B cell (primary cell): ENCODE measurements at places on chromosomes 12 and 14. TPM values are rescaled to one million over a fixed set of nuclear protein-coding genes. Genes with fewer than 3 reads are reported as not detected.

The TCL1A gene
- total RNA-seq: 272 and 275 TPM in 2 replicates

The RTL1 gene
- not detected in 2 replicates for total RNA-seq

The TBC1D30 gene
- total RNA-seq: 0.10 and 0.29 TPM in 2 replicates

GRCh38 chr12:14289601-14290000 lies 75.9 kb upstream of the ATF7IP start:
- peaks cover 42% of the 10 kb centered on the region for H3K4me1 ChIP-seq
- H3K27me3 ChIP-seq: no peaks in the 10 kb centered on the region
- no peak overlapping the region for H3K27ac ChIP-seq
- no peak overlapping the region for H3K4me3 ChIP-seq
- no peaks in the 10 kb centered on the region for H3K36me3 ChIP-seq

The RND1 gene
- 18.7 and 19.5 TPM in 2 replicates for total RNA-seq

DNA sequence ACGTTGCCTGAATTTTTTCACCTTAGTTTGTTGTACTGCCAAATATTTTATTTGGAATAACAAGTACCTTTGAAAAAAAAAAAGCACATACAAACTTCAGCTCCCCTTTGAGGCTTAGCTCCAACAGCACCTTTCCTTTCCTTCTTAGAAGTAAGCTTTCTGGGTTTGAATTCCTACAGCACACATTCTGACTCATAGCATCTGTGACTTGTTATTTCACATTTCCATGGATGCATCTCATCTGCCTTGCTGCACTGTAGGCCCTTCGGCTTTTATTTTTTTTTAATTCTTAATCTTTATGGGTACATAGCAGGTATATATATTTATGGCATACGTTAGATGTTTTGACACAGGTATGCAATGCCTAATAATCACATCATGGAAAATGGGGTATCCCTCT lies 7.2 kb downstream of the LGALS3 start:
- no peak overlapping the region for H3K27ac ChIP-seq
- no peaks in the 10 kb centered on the region for H3K27me3 ChIP-seq
- H3K4me3 ChIP-seq: no peak overlapping the region
- no peak for DNase-seq
- H3K36me3 ChIP-seq: no peaks in the 10 kb centered on the region
- H3K4me1 ChIP-seq: no peaks in the 10 kb centered on the region

- H3K4me3 ChIP-seq: no peak overlapping the region
- H3K4me1 ChIP-seq: no peaks in the 10 kb centered on the region
- DNase-seq: no peak
- H3K27me3 ChIP-seq: no peaks in the 10 kb centered on the region
- no peaks in the 10 kb centered on the region for H3K36me3 ChIP-seq
These were observed 242.6 kb downstream of the BTG1 start for GRCh38 chr12:91902860-91903683.

GRCh38 chr14:49553892-49554291 lies 32.3 kb downstream of the RPS29 start:
- no peak for DNase-seq
- H3K36me3 ChIP-seq: no peaks in the 10 kb centered on the region

The MYBPC1 gene
- not detected in 2 replicates for total RNA-seq

DNA sequence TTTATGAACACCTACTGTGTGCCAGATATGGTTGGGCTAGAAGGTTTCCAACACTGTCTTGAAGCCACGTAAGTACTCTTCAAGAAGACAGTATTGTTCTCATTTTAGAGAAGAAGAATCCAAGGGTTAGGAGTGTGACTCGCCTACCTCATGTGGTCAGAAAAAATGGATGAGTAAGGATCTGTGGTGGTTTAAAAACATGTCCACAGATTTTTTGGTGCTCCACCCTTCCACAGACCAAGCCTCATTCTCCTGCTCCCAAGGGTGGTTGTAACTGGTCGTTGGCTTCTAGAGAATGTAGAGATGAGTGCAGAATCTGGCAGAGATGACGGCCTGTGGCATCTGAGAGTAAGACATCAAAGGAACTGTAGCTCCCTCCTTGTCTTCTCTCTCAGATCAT lies 30.3 kb upstream of the TTC7B start:
- no peak overlapping the region for H3K4me3 ChIP-seq
- H3K36me3 ChIP-seq: no peaks in the 10 kb centered on the region
- no peak for DNase-seq
- no peaks in the 10 kb centered on the region for H3K27me3 ChIP-seq
- no peak overlapping the region for H3K27ac ChIP-seq

DNA sequence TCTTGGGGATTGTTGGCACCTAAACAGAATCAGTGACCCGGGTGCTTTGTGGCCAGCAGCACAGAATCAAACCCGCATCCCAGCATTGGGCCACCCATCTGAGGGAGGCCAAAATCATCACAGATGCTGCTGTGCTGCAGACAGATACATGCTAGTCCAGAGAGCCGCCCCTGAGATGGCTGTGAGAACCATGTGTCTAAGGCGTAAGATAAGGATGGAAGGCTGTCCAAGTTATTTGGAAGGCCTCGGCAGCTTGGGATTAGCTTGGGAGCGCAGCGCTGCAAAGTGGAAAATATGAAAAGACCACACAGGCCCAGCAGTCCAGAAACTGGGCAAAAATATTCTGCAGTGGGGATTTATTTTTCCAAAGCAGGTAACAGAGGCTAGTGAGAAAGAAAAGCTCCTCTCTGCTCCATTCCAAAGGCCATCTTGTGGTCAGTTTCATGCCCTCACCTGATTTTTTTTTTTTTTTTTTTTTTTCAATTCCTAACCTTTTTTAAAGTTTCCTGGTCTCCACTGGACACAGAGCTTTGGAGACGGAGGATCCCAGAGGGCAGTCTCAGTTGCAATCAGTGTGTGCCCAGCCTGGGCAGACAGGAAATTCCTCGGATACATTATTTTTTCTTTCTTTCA lies 178.9 kb upstream of the BCL2L14 start:
- H3K4me3 ChIP-seq: no peak overlapping the region
- no peaks in the 10 kb centered on the region for H3K27me3 ChIP-seq
- no peak overlapping the region for H3K27ac ChIP-seq
- peaks cover 26% of the 10 kb centered on the region for H3K36me3 ChIP-seq
- no peak for DNase-seq
- H3K4me1 ChIP-seq: peaks cover 16% of the 10 kb centered on the region

- no peak for DNase-seq
- peaks cover 32% of the 10 kb centered on the region for H3K4me1 ChIP-seq
- no peaks in the 10 kb centered on the region for H3K27me3 ChIP-seq
- H3K27ac ChIP-seq: no peak overlapping the region
- peaks cover 4% of the 10 kb centered on the region for H3K36me3 ChIP-seq
These were observed 1.6 kb downstream of the GDF11 start for GRCh38 chr12:55744340-55745030.

GRCh38 chr12:120224304-120225199 lies 23.6 kb upstream of the RPLP0 start:
- no peak overlapping the region for H3K27ac ChIP-seq
- H3K27me3 ChIP-seq: no peaks in the 10 kb centered on the region

The FAM90A1 gene
- 0.17 and 0.34 TPM in 2 replicates for total RNA-seq

DNA sequence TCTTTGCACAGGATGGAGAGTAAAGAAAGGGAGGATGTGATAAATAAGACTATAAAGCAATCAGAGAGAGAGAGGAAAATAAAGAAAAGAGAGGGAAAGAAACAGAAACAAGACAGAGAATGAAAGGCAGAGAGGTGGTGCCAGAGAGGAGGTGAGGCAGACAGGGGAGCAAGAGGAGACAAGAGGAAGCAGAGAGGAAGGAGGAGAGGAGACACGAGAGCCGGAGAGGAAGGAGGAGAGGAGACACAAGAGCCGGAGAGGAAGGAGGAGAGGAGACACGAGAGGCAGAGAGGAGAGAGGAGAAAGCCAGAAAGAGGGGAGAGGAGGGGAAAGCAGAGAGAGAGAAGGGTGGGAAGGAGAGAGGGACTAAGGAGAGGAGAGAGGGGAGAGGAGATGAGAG lies 125.2 kb downstream of the PAPOLA start:
- H3K27ac ChIP-seq: no peak overlapping the region
- no peaks in the 10 kb centered on the region for H3K27me3 ChIP-seq
- H3K36me3 ChIP-seq: no peaks in the 10 kb centered on the region
- H3K4me3 ChIP-seq: no peak overlapping the region
- no peak for DNase-seq
- no peaks in the 10 kb centered on the region for H3K4me1 ChIP-seq

The SLC25A47 gene
- not detected in 2 replicates for total RNA-seq
